ENCODE measurements at places on chromosomes 7 and 10.

DNA sequence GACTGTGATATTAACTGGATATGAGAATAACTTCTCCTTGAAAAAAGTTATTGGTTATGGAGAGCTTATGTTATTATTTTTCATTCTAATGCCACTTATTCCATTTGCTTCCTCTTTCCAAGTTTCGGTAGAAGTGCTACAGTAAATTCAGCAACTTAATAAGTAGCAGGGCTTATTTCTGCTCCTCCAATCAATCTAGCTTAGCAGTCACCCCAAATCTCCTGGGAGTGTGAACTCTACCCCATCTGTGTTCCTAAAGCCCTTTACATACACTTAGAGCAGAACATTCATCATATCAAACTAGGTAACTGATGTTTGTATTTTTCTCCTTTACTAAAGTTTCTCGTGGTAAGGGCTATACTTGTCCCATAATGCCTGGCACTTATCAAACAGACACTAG is 8.7 kb downstream of the ARL3 start:
- no peak for DNase-seq

DNA sequence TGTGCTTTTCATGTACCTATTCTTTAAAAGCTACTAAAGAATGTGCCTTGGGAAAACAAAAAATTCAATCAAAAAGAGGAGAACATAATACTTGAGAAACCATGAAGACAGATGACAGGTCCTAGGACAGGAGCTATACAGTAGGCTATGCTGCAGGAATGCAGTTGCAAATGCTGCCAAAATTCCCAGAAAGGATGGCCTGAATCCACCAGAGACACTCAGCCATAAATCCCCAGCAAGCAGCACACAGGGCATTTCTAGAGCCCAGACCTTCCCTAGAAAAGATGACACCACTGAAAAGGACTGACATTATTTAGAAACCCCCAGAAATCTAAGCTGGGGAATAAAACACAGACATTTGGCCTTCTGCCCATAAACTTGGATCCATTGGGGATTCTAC is 237.3 kb downstream of the C7orf25 start:
- DNase-seq: no peak

DNA sequence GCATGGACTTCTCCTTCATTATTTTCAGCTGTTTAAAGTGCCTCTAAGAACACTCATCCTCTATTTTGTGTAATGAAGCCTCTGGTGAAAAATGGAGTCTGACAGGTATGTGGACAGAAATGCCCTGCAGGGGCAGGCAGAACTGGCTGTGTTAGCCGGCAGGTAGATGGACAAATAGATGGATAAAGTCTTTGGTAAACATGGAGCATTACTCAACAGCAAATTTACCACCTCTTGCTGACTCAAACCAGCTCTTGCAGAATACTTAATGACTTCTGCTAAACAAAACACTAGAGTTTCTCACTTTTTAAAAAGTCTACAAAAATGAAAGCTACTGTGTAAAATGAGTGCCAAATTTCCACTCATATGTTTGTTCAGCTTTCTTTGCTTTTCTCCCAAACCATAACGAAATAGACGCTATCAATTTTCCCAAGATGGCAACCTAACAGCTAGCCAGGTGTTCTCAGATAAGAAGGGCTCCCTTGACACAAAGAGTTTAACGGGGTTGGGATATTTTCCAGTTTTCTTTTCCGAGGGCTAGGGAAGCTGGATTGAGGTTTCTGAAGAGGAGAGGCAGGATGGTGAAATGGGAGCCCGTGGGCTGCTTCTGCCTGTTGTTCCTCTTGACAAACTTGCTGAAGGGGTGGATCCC is 71.9 kb upstream of the HABP2 start:
- DNase-seq: no peak

DNA sequence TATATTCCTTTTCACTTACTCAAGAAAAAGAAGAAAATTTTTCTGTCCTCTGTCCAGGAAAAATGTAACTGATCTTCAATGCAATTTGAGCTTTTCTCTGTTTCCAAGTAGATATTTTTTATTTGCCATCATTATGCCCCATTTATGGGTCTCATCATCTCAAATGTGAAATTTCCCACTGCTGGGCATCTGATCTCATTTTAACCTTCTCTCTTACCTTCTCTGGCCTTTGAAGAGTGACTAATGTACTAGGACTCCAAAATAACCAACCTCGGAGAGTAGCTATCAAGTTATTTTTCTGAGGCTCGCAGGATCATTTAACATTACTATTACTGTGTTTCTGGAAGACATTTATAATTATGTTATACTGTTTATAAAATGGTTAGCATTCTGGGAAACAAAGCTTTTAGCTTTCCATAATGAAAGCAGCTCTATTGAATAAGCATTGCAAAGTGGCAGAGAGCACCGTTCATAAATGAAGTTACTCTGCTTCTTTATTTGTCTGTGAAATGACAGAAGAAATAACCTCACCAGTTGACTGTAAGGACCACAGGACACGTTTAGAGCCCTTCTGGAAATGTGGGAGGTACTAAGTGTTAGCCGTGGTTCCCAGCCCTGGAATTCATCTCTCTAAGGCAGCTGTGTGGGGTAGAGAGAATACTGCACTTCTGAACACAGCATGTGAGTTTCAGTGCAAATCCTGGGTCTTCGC is 33.3 kb upstream of the NMT2 start:
- peak; percentile 43 for DNase-seq

DNA sequence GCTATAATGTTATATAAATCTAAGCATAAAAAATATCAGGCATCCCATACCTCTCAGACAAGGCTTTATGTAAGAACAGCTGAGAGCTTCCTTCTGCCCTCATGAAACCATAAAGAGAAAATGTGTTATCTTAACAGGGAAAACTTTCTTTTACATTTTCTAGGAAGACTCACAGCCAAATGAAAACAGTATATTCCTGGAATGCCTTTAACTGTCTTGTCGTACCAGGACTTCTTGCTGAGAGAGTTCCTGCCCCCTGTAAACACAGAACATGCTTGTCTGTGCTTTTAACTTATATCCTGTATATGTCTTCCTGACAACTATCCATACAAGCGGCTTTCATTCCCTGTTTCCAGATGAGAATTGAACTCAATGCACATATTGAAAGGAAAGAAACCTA is 64.8 kb upstream of the AHR start:
- DNase-seq: no peak

DNA sequence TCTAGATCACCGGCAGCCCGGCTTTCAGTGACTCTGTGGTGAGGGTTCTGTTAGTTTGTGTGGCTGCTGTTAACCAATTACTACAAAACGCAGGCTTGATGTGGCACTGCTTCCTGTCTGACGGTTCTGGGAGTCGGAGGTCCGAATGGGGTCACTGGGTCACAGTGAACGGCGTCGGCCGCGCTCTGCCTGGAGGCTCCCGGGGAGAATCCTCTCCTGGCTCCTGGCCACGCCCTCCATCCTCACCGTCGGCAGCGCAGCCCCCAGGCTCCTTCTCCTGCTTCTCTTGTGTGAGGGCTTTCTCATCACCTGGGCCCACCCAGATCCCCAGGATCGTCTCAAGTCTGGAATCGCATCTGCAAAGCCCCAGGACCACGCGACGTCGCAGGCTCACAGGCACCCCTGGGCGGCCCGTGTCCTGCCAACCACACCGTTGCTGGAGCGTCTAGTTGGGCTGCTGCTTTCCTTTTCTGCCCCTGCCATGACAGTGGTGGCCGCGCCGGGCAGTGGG is 31.8 kb upstream of the NKX6-2 start:
- DNase-seq: no peak

DNA sequence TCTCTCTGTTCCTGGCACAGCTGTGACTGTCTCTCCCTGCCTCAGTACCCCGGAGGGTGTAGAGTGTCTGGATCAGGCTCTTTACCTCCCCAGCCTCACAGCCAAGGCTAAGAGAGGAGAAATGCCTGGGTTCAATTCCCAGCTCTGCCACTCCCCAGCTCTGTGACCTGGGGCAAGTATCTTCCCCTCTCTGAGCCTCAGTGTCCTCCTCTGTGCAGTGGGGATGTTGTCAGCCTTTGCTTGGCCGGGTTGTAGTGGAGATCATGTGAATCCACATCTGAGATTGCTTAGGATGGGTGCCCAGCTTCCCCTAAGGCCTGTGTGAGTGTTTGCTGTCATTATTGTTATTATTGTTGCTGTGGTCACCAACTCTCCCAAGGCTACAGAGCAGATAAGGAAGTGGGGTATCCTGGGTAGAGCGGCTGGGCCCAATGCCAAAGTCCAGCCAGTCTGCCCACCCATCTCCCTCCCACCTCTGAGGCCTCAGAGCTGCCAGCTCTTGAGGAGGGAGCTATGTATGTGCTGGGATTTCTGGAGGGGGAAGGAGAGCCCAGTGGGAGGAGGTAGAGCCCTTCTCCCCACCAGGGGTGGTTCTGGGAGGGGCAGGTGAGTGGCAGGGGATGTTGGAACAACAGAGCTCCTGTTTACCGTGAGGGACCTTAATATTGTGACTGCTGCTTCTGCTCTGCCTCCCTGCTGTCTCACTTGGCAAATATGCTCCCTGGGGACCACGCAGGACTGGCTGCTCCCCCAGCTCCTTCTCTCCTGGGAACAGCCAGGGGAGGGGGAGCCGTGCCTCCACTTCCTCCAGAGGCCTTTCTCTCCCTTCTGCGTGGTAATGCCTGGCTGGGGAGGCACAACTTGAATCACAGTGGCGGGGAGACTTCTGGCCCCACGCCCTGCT is 170.5 kb downstream of the RPS24 start:
- DNase-seq: no peak

DNA sequence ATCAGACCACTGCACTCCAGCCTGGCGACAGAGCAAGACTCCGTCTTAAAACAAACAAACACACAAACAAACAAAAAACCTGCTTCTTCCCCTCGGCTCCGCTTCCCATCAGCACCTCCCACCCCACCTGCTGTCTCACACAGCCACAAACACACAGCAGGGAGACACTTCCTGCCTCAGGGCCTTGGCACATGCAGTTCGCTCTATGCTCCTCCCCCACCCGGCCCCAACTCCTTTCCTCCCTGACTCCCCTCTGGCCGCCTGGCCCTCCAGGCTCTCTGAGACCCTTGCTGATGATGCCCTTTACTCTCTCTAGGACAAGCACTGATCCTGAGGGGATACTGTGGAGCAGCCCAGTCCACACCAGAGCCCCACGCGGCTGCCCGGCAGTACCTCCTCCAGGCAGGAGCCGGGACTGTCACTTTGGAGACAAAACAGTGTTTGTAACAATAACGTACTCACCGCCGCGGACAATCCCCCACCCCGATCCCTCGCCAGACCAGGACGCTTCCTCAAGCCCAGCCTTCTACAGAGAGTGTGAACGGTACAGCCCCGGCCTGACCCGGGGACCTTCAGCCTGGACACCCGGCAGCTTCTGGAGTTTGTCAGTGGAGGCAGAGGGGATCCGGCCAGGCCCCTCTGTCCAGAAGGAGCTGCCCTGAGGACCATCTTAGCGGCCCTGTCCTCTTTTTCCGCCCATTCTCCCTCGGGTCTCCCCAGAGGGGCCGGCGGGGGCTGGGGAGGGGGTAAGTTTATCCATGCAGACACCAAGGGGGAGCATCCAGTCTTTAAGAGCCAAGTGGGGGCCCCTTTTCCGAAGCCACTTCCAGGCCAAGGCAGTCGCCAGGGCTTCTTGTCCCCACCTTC is 50.0 kb upstream of the GTF2IRD1 start:
- DNase-seq: no peak

DNA sequence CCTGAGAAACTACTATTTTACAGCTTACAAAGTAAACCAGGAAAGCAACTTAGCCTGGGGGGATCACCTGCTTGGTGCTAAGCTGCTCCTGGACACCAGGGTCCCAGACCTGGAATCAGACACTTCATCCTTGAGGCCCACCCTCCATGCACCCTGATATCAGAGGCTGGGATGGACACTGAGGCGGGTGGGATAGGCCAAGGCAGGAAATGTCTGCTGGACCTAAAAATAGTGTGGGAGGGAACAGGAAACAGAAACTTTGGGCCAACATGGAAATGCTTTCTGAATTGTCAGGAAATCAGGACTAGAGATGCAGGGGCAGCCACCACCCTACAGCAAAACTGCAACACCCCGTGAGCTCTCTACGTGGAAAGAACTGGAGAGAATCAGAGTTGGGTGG is 101.5 kb upstream of the PODXL start:
- DNase-seq: no peak
